ENCODE measurements at places on chromosomes 12 and 14.
A peak's percentile ranks its signal among the peaks of the same experiment; 100 is the strongest.

DNA sequence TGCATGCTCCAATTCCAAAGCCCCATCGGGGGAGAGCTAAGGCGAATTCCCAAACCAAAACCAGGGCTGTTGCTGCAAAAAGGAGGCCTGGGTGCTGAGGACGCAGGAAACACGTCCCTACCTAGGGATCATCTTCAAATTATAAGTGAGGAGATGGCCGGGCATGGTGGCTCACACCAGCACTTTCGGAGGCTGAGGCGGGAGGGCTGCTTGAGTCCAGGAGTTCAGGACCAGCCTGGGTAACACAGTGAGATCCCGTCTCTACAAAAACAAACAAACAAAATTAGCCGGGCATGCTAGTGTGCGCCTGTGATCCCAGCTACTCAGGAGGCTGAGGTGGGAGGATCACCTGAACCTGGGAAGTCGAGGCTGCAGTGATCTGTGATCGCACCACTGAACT lies 143.2 kb downstream of the CALM1 start:
- DNase-seq = no peak

- no peak for DNase-seq
Measured at GRCh38 chr12:68905733-68906132, 27.2 kb downstream of the CPM start.

DNA sequence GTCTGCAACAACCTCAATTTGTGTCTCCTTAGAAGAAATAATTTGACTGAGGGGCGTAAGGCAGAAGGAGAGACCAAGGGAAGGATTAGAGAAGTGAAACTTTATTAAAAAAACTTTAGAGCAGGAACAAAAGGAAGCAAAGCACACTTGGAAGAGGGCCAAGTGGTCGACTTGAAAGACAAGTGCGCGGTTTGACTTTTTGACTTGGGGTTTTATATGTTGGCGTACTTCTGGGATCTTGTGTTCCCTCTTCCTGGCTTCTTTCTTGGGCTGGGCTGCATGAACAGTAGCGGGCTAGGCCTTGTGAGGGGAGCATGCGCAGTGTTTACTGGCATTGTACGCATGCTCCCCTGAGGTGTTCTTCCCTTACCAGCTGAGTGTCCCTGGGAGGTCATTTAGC lies 369.3 kb upstream of the DCN start:
- DNase-seq = no peak

DNA sequence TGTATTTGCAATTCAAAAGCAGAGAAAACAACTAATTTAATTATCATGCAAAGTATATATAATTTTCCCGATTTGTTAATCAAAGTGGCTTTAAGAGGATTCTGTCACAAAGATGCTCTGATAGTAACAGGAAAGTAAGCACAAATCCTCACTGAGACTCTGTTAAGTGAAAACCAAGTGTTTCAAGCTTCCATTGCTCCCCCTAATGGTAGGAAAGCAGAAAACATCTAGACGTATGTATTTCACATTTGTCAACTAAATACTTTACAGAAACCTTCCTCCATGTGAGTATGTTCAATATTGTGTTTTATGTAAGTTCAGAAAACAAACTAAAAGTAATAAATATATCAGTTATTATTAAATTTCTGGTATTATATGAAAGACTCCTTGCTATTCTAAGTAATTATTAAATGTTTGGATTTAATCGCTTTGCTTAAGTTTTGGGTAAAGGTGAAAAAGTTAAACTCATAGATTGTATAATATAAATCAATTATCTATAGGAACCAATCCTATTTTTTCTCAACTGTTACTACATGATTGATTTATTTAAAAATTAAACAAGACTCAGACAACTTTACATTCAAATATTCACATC lies 1.5 kb upstream of the NTS start:
- no peak for DNase-seq

GRCh38 chr12:91123236-91123916 lies 12.1 kb upstream of the LUM start:
- DNase-seq = no peak

GRCh38 chr14:90603841-90604240 lies 207.0 kb downstream of the CALM1 start:
- DNase-seq = no peak

DNA sequence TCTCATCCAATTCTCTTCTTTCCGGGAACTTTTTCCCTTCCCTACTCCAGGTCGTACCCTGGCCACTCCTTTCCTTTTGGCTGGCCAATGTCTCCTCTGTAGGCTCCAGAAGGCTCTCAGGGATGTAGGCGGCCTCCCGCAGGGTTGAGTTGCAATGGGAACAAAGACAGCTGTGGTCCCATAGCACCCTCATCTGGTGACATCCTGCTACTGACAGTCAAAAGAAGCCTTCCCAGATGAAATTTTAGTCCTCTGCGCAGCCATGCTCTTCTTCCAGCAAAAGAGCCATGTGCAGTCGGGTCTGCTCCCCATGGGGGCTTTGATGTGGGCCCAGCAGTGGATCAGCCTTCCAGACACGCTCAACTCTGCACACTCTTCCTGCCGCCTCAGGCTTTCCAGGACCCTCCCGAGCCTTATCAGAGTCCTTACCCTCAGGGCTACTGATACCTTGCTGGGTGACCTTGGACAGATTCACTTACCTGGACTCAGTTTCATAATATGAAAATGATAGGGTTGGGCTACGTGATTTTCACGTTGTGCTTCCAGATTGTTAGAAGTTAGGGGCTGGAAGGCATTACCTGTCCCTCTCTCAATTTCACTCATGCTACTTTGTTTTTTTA lies 5.5 kb upstream of the CELA1 start:
- DNase-seq = peak; percentile 23

DNA sequence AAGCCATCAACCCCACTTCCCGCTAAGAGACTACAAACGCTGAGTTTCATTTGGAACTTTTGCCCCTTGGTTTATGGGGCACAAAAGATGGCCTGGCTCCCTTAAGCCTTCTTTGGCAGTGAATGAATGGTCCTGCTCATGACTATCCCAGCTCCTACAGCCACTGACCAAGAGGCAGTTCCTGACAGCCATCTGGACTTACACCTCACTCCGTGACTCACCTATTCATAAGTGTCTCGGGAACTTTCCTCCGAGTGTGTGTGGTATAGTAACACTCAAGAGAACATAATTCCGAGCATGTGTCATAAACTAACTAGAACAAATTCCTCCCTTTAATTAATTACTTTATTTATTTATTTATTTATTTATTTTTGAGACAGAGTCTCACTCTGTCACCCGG lies 51.9 kb upstream of the NUDT4 start:
- no peak for DNase-seq

DNA sequence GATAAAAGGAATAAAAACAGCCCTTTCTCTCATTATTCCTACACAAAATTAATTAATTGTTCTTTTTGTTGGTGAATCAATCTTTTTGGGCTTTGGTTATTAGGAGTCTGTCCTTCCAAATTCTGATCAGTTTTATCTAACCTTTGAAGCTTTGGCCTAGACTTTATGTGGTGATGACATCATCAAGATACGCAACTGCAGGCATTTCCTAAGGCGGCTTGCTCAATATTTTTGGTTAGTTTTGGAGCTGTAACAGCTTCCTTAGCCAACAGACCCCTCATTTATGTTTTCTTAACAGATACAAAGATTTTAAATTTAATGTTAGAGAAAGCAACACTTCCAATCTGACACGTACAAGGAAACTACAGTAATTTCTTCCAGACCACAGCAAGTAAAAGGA lies 87.8 kb upstream of the PDE3A start:
- DNase-seq = no peak

- DNase-seq = no peak
Measured at GRCh38 chr12:72272731-72273498, 745 bp downstream of the TRHDE start.

GRCh38 chr12:87082756-87083155 lies 826.6 kb upstream of the MGAT4C start:
- DNase-seq = no peak

DNA sequence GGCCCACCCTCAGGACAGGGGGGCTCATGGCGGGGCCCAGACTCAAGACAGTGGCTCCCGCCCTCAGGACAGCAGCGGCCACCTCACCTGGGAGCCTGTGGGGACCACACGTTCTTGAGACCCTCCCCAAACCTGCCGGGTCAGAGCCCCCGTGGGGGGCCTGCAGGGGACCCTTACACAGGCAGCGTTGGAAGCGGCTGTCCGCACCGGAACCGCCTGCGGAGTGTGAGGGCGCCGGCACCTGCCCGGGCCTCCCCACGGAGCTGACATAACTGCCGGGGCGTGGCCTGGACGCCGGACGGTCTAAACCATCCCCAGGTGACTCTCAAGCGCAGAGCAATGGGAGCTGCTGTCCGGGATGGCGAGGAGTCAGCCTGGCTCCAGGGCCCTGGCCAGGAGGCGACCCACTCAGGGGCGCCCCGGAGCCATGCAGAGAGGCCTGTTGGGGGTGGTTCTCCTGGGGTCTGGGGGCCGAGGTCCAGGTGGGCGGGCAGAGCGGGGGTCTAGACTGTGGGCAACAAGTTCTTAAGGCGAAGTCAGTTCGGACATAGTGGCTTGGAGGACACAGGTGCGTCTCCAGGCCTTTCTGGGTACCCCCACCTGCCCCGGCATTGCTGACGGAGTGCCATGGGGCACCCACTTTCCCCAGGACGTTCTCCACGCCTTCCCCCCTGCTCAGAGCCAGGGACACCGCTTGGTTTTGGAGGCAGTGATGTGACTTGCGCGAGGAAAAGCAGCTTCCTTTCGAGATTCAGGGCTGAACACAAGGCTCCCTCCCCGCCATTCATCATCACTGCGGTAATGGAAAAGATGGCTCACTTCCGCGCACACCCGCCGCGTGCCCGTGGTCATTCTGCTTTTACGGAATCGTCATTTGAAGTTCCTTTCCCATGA lies 23.2 kb downstream of the GALNT9 start:
- no peak for DNase-seq

GRCh38 chr12:79547044-79547734 lies 143.6 kb downstream of the PAWR start:
- DNase-seq = no peak

DNA sequence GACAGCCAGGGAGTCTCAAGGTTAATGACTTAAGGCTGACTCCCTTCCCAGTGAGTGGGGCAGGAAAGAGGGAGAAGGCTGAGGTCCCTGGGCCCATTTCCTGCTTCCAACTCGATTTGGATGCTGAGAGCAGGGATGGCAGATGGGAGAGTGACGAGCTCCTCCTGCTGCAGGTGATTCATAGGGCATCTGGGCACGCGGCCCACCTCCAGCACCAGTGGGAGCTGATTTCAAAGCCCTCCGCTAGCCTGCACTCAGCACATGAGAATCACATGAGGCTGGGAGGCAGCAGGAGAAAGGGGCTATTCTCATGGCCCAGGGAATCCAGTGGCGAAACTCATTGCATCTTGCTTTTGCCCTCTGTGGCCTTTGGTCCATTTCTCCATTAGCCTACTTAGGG lies 90.8 kb downstream of the SSPN start:
- DNase-seq = no peak

- no peak for DNase-seq
Measured at GRCh38 chr12:1935242-1935641, 16.8 kb upstream of the CACNA2D4 start.

DNA sequence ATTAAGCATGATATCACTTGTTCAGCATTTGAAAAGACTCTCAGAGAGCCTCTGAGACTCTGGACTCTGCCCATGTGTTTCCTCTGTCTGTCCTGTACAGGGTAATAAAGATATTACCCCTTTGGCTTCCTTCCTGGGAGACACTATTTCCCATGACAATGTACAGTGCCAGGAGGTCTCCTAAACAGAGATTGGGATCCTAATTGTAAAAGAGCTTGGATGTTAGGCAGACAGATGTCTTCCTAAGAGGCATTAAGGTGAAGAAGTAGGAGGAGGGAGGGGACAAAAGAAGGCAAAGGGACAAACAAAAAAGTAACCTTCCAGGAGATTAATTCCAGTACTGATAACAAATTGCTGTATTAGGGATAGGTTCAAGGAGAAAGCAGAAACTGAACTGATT lies 45.5 kb upstream of the NAV3 start:
- no peak for DNase-seq

- no peak for DNase-seq
Measured at GRCh38 chr14:61160798-61161197, 120.3 kb downstream of the TMEM30B start.

GRCh38 chr12:94267537-94267872 lies 119.1 kb downstream of the PLXNC1 start:
- no peak for DNase-seq

- no peak for DNase-seq
Measured at GRCh38 chr12:4552191-4552590, 9.8 kb upstream of the DYRK4 start.

DNA sequence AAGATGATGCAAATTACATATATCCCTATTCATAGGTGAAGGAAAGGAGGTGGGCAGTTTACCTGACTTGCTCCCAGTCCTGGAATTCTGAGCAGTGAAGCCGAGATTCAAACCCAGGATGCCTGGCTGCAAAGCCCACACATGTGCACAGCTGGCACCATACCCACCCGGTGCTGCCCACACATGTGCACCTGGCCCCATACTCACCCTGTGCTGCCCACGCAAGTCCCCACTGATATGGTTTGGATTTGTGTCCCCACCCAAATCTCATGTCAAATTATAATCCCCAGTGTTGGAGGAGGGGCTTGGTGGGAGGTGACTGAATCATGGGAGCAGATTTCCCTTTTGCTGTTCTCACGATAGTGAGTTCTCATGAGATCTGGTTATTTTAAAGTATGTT lies 179.2 kb upstream of the C14orf180 start:
- DNase-seq = no peak

DNA sequence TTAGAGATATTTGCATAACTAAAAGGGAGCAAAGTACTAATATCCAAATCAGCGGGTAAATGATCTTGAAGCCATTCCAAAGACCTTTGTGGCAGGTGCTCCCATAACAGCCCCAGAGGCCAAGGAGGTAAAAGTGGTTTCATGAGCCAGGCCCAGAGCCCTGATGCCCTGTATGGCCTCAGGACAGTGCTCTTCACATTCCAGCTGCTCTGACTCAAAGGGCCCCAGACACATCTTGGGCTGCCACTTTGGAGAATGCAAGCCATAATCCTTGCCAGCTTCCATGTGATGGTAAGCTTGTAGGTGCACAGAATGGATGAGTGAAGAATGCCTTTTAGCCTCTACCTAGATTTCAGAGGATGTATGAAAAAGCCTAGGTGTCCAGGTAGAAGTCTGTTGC lies 933.4 kb downstream of the SLC16A7 start:
- DNase-seq = no peak

GRCh38 chr12:117439531-117440001 lies 78.1 kb upstream of the NOS1 start:
- DNase-seq = no peak

GRCh38 chr12:109296431-109296830 lies 12.7 kb downstream of the FOXN4 start:
- DNase-seq = no peak

DNA sequence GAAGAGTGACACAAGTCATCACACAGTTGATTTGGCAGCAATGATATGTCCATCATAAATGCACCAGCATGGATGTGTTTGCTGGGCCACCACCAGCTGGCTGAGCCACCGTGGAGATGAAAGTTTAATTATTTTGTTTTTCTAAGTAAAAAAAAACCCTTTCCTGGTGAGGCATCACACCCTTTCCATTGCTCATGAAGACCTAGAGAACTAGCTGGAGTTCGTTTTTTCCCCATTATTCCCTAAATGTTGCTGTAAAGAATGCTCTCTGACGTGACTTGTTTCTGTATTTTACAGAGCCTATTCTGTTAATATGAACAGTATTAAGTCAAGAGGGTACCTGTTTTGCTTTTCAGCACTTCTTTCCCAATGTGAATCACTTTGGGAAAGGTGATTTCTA lies 257.9 kb downstream of the MSRB3 start:
- DNase-seq = no peak

Measured in activated T-cell treated with anti-CD3 and anti-CD28 coated beads, Interleukin-2, amount 50 U/mL, for 4 hours (primary cell).